Right lobe of liver (tissue), 6 donors: ENCODE measurements at places on chromosomes 11 and 22. TPM values are rescaled to one million over a fixed set of nuclear protein-coding genes. Genes with fewer than 3 reads are reported as not detected.

- DNase-seq: no peak
These were observed 253.9 kb upstream of the ARHGAP20 start for GRCh38 chr11:110966131-110966530.

The OR6T1 gene
- not detected for total RNA-seq

DNA sequence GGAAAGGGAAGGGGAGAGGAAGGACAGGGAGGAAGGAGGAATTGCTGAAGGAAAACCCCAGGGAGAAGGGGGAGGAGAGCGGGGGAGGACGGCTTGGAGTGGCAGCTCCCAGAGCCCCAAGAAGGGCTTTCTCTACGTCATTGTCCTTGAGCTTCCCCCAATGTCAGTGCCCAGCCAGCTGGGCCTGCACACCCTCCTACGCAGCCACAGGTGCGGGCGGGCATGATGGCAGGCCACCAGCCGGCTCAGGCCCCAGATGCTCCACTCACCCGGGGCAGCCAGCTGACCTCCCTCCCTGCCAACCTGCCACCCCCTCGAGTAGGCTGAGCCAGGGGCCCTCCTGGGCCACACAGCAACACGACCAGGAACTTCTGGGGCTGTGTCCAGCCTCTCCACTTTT is 11.2 kb downstream of the SYT7 start:
- no peak for DNase-seq

DNA sequence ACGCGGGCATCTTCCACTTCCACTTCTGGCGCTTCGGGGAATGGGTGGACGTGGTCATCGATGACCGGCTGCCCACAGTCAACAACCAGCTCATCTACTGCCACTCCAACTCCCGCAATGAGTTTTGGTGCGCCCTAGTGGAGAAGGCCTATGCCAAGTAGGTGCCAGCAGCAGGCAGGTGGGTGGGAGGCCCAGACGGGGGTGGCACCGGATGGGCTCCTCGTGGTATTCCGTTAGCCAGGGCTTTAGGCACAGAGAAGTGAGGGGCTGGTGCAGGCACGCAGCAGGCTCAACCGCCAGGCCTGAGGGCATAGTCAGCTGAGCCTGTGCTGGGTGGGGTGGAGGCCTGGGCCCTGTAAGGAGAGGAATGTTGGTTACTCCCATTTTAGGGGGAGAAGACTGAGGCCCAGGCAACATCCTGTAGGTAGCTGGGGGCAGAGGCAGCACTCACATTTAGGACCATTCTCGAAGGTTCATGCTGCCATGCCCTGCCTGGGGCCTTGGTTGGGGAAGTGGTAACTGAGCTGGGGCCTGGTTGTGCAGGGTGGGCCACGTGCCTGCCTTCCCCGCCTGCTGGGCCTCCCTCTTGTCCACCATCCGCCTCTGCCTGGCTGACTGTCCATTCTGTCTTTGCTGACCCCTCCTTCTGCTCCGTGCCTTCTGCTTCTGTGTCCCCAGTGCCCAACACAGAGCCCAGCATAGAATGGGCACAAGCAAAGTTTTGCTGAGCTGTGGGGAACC is 10.2 kb downstream of the OMP start:
- peak; percentile 40 for DNase-seq

The NUDT8 gene
- 12.7 TPM for total RNA-seq

DNA sequence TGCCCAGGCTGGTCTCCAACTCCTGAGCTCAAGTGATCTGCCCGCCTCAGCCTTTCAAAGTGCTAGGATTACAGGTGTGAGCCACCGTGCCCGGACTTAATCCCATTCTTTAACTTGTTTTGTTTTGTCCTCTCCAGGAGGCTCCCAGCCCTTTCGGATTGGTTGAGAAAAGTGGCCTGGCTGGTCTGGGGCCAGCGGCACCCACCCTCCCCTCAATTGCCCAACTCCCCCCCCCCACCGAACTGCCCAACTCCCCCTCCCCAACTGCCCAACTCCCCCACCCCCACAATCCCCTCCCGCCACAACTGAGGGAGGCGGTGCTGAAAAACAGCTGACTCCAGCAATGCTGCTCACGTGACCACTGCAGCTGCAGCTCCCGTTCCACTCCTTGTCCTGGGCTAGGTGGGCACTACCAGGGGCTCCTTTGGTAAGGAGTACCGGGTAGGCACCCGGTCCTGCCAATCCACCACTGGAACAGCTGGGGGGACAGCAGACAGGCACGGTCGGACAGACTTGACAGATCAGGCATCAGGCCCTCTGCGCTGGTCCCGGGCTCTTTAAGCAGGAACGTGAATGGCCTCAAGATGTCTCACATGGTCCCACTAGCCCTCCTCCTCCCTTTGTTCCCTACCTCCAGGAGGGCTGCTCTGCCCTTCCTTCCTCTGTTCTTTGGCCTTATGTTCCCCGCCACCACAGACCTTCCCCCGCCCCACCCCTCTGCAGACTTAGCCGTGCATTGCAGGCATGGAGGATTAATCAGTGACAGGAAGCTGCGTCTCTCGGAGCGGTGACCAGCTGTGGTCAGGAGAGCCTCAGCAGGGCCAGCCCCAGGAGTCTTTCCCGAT is at the start of gene TCN2:
TCN2 (plus strand) TSS at position 720 of the 845 bp plus-strand sequence. CDS start 158 bp downstream, outside the sequence.
- peak; percentile 73 for DNase-seq

DNA sequence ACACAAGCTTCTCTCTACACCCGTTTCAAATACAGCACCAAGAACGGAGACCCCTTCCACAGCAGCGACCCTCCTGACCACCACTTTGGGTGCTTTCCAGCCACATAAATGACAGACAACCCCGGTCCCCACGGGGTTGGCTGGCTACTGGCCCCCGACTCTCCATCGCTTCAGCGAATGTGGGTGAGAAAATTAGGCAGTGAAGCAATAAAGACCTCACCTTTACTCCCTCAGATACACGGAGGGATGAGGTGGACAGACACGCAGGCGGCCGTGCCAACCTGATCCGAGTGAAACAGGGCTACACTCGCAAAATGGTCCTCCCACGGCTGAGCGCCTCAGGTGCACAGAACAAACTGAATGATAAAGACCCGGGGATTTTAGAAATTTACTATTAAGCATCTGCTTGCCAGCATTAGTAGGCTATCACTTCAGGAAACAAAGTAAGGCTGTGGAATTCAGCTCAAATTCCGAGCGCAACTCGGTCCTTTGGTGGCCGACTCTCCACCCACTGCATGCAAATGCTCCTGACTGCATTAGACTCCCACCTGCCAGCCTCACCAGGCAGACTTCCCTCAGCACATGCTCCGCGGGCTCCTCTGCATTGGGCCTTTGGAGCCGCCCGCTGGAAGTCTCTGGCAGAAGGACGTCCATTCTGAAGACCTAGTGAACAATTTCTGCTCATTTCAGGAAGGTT is 12.8 kb upstream of the EFCAB6 start:
- no peak for DNase-seq

- DNase-seq: no peak
These were observed 22.6 kb downstream of the DAGLA start for GRCh38 chr11:61702701-61703312.

The SHISAL1 gene
- total RNA-seq: 0.31 TPM

- DNase-seq: peak; percentile 68
These were observed 25.8 kb downstream of the ZC3H7B start for GRCh38 chr22:41327124-41327523.

The SYT13 gene
- 0.51 TPM for total RNA-seq

The OR4A47 gene
- not detected for total RNA-seq

DNA sequence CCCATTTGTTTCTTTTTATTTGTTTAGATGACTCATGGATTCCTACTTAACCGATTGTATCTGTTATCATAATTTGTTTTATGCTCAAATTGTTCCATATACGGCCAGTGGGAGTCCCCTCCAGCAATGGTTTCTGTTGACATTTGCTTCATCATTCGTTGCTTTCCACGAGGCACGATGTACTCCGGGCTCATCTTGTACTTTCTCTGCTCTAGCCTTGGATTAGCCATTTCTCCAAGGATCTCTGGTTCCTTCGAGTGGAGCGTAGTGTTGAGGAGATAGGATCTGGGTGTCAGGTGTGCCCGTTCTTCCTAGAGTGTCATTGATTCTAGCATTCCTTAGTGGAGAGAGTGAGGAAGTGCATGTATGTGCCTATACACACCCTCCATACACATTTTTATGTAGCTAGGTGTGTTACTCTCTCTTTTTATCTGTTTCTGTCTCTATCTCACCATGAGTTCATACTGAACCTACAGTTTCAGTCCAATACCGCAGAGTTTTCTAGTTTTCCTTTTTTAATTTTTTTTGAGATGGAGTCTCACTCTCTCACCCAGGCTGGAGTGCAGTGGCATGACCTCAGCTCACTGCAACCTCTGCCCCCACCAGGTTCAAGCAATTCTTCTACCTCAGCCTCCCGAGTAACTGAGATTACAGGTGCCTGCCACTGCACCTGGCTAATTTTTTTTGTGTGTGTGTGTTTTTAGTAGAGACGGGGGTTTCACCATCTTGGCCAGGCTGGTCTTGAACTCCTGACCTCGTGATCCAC is 31.4 kb downstream of the TECTA start:
- DNase-seq: no peak

The P2RX6 gene
- 1.4 TPM for total RNA-seq

GRCh38 chr22:32997295-32997694 is 60.9 kb downstream of the SYN3 start:
- no peak for DNase-seq

DNA sequence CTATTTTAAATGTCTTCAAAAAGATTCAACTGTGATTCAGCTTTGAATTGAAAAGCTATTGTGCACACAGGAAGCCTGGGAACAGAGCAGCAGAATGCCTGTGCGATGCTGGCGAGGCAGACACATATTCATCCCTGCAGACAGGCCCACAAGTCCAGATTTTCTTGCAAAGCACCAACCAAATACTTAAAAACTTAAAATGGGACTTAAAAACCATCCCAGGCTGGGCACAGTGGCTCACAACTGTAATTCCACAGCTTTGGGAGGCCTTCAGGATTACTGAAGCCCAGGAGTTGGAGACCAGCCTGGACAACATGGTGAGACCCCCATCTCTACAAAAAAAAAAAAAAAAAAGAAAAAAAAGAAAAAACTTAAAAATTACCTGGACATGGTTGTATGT is 122.6 kb upstream of the SERPIND1 start:
- DNase-seq: peak; percentile 15

The CELSR1 gene
- total RNA-seq: 6.2 TPM

The CBLIF gene
- not detected for total RNA-seq

The MUC6 gene
- 0.50 TPM for total RNA-seq

The OR5A1 gene
- not detected for total RNA-seq

DNA sequence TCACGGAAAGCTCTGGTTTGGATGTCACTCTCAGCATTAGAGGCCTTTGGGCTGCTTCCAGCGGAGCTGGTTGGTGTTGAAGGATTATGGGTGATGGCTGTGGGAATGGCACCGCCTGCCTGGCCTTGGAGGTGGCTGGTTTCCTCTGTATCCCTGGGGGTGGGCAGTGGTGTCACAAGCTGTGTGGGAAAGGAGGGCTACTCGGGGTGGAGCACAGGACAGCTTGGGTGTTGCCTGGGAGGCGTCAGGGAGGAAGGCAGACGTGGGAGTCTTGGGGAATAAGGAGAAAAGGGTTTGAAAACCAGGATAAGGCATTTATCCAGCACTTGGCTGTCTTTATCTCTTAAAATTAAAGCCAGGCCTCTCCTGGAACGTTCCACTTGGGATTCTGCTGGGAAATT is 71.8 kb downstream of the ADAMTS15 start:
- DNase-seq: no peak

- no peak for DNase-seq
These were observed 37.5 kb upstream of the TSPAN18 start for GRCh38 chr11:44689265-44689664.

DNA sequence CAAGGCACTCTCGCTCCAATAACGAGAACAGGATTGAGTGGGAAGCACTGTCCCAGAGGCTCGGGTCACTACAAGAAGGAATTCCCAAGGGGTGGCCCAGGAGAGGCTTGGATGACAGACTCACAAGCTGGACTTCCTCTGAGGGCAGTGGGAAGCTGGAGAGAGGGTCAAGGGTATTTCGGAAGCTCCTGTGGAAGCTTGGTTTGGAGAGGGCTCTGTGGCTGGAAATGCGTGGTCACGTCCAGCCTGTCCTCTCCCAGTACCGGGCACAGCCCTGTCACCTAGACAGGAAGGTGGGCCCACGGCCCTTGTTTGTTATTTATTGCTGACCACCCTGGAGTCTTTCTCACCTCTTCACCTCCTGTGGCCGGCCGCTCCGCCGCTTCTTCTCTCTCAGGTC is 5.3 kb downstream of the SYNGR1 start:
- no peak for DNase-seq

DNA sequence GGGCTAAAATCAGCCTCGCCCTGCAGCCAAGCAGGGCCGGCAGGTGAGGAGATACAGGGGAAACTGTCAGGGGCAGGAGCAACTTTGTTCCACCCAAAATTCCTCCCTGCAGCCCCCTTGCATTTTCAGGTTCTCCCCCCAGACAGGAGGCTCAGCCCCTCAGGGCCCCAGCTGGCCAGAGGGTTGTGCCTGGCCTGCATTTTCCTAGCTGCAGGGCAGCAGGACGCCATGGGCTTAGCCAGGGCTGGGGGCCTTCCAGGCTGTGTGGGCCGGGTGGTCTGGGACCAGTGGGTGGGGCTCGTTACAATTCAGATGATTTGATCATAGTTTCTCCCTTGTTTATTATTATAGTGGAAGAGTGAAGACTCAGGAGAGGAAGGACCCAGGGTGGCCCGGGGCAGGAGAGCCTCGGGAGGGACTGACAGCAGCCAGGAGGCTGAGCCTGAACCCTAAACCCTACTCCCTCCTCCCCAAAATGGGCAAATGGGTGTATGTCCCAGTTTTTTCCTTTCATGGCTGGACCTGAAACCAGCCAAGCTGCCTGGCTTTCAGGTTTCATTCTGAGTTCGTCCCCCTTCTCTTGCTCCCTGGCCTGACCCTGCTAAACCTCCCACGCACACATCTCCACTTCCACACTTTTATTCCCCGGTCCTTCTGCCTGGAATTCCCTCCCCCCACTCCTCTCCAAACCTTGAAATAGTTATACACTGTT is 40.0 kb downstream of the AHNAK start:
- DNase-seq: no peak

The SCGB1D4 gene
- not detected for total RNA-seq

GRCh38 chr11:133325711-133326110 is 206.6 kb downstream of the OPCML start:
- DNase-seq: no peak

The USP2 gene
- total RNA-seq: 10.3 TPM
